CD8-positive, alpha-beta memory T cell (primary cell): ENCODE measurements at places on chromosomes 2 and 18. TPM values are rescaled to one million over a fixed set of nuclear protein-coding genes. Genes with fewer than 3 reads are reported as not detected.

- no peaks in the 10 kb centered on the region for H3K27me3 ChIP-seq
- H3K27ac ChIP-seq, result no peak overlapping the region
- no peaks in the 10 kb centered on the region for H3K4me1 ChIP-seq
- DNase-seq, result no peak
Measured at GRCh38 chr18:66769375-66769774, 165.5 kb upstream of the CDH19 start.

DNA sequence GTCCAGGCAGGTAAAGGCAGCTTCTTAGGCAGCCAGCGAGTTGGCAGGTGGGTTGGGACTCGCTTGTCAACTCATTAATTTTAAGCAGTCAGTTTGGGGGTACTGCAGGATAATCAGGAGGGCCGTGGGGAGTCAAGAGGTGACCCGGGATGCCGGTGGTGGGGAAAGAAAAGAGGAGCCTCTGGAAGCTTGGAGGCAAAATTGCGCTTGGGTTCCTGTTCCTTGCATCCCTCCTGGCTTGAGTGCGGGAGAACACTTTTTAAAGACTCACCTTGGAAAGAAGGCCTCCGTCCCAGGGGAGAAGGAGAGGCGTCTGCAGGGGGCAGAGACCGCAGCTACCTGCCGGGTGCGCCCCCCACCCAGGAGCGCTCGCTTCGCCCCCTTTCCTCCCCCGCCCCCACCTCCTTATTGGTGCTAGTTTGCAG is at the start of gene KCNJ3:
KCNJ3 (plus strand) TSS at position 400 of the 425 bp plus-strand sequence. CDS start 81 bp downstream, outside the sequence.
- H3K4me1 ChIP-seq, result no peaks in the 10 kb centered on the region
- H3K27me3 ChIP-seq, result no peaks in the 10 kb centered on the region
- H3K4me3 ChIP-seq, result no peak within 1 kb of the TSS
- no peaks in the 10 kb centered on the region for H3K36me3 ChIP-seq
- H3K27ac ChIP-seq, result no peak within 1 kb of the TSS
- DNase-seq, result no peak

GRCh38 chr2:72895759-72896281 is 8.6 kb downstream of the SPR start:
- no peak overlapping the region for H3K4me3 ChIP-seq
- no peaks in the 10 kb centered on the region for H3K4me1 ChIP-seq
- peaks cover 10% of the 10 kb centered on the region for H3K27me3 ChIP-seq
- H3K27ac ChIP-seq, result no peak overlapping the region
- no peak for DNase-seq

DNA sequence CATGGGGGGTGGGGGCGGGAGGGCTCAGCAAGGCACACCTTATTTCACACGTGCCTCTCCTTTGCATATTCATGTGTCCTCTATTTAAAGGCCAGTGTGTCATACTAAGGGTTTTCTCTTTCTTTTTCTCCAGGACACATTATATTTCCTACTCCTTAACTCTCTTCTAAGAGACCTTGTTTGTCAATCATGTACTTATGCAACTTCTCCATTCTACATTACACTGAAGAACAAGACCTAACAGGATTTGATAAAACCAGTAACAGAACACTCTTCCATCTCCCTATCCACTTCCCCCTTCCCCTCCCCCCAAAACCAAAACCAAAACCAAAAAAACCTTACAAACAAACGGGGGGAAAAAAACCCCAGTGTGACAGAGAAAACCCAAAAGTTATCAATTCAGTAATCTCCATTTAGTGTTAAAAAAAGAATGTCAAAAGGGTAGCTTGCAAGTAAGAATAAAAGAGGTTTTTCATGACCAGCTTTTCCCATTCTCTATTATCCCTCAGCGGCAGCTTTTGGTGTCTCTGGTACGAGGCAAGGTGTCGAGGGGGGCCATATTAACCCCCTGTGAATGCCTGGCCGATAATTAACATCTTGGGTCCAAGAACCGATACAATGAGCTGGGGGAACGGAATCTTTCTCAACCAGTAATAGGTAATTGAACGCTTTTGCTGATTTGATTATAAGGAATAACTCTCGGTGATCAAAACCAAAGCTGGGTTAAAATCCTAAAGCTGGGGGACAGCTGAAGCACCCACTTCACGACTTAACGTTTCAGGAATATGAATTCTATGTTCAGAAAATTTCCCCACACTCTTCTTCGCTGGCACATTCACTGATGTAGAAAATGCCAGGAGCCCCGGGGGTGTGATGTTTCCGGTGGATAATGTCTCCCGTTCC is 191.0 kb upstream of the TCF4 start:
- no peak for DNase-seq
- H3K4me1 ChIP-seq, result no peaks in the 10 kb centered on the region
- H3K27ac ChIP-seq, result no peak overlapping the region

- no peak for DNase-seq
- H3K27ac ChIP-seq, result no peak overlapping the region
- H3K27me3 ChIP-seq, result no peaks in the 10 kb centered on the region
- H3K4me3 ChIP-seq, result no peak overlapping the region
Measured at GRCh38 chr2:53820711-53821110, 33.9 kb downstream of the ERLEC1 start.

The VWA3B gene
- total RNA-seq, result not detected

- no peaks in the 10 kb centered on the region for H3K36me3 ChIP-seq
- H3K4me3 ChIP-seq, result no peak overlapping the region
- H3K27me3 ChIP-seq, result no peaks in the 10 kb centered on the region
- no peak overlapping the region for H3K27ac ChIP-seq
- H3K4me1 ChIP-seq, result no peaks in the 10 kb centered on the region
Measured at GRCh38 chr2:85234868-85235267, 92.9 kb downstream of the TGOLN2 start.
